Left kidney (tissue), 8 donors: ENCODE measurements at places on chromosomes 2 and 18.

- DNase-seq = no peak
Measured at GRCh38 chr2:239985356-239985755, 39.8 kb downstream of the NDUFA10 start.

DNA sequence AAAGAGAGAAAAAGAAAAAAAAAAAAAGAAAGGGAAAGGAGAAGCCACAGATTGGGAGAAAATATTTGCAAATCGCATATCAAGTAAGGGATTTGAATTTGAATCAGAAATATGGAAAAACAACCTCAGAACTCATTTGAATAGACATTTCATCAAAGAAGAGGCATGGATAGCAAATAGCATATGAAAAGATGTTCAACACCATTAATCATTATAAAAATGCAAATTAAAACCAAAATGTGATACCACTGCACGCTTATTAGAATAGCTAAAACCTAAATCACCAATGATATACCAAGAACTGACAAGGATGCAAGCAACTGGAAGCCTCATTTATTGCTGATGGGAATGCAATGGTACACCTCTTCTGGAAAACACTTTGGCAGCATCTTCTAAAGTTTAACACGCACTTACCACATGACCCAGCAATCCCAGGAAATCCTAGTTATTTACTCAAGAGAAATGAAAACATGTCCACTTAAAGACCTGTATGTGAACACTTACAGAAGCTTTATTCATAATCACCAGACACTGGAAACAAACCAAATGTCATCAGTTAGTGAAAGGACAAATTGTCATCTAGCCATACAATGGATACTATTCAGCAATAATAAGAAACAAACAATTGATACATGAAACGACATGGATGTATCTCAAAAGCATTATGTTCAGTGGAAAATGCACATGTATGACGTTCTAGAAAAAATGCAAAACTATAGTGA is 10.3 kb downstream of the DNER start:
- DNase-seq = no peak

GRCh38 chr2:122531290-122532071 is 776.0 kb downstream of the TSN start:
- no peak for DNase-seq

DNA sequence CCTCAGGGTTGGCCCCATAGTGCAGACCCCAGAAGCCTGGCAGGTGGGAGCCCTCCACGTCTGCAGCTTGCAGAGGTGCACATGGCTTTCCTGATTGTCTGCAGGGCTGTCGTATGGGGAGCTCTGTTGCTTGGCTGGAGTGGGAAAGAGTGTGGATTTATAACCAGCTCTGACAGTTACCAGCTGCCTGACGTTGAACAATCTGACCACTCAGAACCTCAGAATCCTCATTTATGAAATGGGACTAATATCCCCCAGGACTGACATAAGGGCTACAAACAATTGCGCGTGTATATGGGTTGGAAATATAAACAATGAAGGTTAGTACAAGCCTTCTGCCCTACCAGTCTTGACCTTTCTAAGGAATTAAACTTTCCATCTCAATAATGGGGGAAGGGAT is 13.9 kb upstream of the PXDN start:
- no peak for DNase-seq

- DNase-seq = peak; percentile 87
Measured at GRCh38 chr2:181953881-181954537, 31.6 kb upstream of the PPP1R1C start.

GRCh38 chr2:216752855-216753505 is 57.6 kb upstream of the IGFBP5 start:
- DNase-seq = no peak

DNA sequence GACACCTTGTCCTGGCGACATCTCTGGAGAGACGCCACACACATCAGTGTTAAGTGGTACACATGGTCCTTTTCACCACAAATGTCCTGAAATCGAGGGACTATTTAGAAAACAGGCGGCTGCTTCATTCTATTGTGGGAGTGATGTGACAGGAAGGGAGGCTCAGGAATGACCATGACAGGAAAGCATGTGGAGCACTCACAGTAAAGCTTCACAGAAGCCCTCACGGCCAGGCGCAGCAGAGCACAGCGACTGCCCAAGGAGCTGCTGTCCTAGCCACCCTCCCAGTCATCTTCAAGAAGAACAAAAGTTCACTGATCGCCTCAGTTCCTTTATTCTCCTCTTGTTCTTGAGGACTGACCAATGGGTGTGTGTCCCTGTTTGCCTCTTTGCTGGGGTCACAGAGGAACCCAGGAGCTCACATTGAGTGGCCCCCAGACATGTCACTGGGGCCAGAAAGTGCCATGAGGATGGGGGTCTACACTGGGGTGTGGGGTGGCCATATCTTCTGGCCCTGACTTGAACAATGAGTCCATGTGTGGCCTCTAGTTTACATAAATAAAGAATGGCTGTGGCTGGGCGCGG is 84.6 kb upstream of the RANBP2 start:
- no peak for DNase-seq

DNA sequence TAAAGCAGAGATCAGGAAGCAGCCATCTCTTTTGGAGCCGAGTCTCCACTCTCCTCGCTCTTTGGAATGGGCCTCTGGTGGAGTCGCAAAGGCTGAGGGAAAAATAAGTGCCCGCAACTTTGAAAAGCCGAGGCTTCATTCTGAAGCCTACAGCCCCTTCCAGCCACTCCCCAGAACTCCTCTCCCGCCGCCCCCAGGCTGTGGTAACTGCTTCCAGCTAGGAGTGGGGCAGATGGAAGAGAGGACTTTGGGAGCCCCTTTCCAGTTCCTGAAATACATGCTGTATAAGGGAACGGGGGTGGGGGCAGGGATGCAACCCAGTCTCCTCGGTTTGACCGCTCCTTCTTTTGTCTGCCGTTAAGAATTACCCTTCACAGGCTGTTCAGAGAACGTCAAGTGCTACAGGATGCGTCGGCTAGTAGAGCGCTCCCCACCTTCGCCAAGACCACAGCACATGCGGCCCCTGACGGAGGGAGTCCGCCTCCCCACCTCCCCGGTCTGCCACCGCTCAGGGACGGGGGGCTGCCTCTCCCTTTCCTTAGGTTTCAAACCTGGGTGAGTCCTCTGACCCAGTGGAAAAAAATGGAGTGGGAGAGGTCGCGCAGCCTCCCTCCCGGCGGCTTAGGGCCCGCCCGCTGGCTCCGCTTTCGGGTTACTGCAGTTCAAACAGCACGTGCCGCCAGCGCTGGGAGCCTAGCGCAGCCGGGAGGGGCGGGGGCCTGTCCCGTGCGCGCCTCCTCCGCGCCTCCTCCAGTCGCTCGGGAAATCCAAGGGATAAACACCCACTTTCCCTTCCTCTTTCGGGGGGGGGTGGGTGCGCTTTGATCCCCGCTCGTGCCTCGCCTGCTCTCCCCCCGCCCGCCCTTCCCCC is 4.9 kb downstream of the CYP26B1 start:
- DNase-seq = no peak

GRCh38 chr2:160022162-160022561 is 40.3 kb downstream of the PLA2R1 start:
- no peak for DNase-seq

DNA sequence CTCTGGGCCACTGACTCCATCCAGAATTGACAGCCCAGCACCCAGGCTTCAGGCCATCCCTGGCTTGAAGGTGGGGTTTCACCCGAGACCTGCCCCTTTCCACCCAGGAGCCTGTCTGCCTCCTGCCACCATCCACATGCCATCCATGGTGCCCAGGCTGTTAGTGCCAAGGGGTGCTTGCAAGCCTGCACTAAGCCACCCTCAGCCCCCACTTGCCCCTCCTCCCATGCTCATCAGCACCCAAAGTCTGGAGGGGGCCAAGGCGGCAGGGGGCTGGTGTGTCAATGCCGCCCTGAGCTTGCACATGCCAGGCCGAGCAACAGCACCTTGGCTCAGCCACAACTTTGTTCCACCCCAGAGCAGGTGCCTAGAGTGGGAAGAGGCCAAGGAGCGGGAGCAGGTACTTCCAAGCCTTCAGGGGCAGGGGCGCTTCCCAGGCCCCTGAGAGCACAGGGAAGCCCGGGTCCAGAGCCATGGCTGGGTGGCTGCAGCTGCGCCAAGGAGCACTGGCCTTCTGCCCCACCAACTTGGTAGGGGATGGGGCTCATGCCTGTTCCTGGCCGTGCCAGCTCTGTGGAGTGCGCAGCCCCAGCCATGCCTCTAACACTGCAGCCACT is 12.0 kb downstream of the SRD5A2 start:
- no peak for DNase-seq

- DNase-seq = no peak
Measured at GRCh38 chr2:64226611-64227010, 82.4 kb upstream of the PELI1 start.

DNA sequence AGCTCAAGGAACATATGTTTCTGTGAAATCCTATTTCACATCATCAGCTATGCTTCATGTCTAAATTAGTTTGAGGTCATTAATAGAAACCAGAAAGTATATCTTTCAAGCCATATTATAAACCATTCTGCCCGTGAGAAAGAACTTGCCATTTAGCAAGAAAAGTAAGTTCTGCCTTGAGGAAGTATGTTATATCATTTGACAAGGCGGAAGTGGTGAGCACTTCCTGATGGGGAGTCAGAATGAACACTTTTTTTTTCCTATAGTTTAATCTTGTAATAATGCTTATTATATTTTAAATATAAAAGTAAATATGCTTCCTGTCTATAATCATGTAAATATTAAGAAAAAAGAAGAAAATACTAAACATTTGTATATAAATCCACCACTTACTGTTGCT is 39.3 kb upstream of the NRXN1 start:
- DNase-seq = no peak
